B cell (primary cell): ENCODE measurements at places on chromosomes 2 and 18. TPM values are rescaled to one million over a fixed set of nuclear protein-coding genes. Genes with fewer than 3 reads are reported as not detected.

DNA sequence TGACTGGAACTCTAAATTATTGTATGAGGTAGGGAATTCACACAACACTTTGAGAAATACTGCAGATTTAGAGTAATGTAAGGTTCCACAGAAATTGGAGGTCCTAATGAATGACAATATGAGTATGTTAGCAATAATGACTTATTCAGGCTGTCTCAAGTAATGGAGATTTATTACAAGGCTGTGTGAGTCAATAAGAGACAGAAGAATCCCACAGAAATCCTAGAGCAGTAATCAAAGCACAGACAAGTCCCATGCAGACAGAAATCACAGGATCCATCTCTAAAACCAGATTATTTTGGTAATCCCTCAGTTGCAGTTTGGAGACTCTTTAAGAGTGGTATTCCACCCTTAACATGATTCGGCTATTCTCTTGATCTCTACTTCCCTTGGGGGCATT, 83.6 kb downstream of the FAM161A start:
- no peaks in the 10 kb centered on the region for H3K36me3 ChIP-seq
- H3K27me3 ChIP-seq, result no peaks in the 10 kb centered on the region
- peaks cover 8% of the 10 kb centered on the region for H3K4me1 ChIP-seq
- no peak overlapping the region for H3K27ac ChIP-seq

DNA sequence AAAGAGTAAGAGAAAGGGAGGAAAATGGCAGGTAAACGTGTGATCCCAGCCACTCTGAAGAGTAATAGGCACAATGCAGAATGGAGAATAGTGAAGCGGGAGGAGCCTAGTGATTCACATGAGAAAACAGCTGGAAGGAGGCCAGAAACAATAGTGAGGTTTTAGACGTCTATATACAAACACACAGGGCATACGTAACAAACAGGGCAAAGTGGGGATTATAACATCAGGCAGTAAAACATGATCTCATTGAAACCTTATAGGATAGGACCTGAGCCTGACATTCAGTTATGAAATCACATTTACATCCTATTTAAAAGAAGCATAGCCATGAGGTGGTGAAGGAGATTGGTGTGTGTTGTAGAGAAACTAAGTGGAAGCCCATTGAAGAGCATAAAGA, 33.0 kb upstream of the GATA6 start:
- H3K36me3 ChIP-seq, result no peaks in the 10 kb centered on the region
- no peaks in the 10 kb centered on the region for H3K27me3 ChIP-seq
- no peak for DNase-seq
- no peak overlapping the region for H3K4me3 ChIP-seq
- no peak overlapping the region for H3K27ac ChIP-seq

DNA sequence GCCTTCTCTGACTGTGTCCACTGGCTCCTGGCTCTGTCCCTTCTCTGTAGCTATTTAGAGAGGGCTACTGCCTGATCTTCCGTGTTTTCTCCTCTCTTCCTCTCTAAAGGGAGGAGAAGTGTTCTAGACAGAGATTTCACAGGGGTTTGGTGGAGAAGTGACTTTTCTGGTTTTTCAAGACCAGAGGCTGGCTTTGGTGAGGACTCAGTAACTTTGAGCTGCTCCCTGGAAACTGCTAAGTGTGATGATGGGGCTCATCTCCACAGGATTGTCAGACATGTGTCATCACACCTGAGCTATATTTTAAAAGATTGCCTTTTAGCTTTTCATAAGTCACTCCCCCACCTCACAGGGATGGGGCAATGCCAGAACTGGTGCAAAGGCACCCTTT, 6.2 kb downstream of the MAL start:
- H3K4me1 ChIP-seq, result peaks cover 2% of the 10 kb centered on the region
- no peak overlapping the region for H3K27ac ChIP-seq
- no peaks in the 10 kb centered on the region for H3K27me3 ChIP-seq
- DNase-seq, result no peak
- H3K4me3 ChIP-seq, result no peak overlapping the region

DNA sequence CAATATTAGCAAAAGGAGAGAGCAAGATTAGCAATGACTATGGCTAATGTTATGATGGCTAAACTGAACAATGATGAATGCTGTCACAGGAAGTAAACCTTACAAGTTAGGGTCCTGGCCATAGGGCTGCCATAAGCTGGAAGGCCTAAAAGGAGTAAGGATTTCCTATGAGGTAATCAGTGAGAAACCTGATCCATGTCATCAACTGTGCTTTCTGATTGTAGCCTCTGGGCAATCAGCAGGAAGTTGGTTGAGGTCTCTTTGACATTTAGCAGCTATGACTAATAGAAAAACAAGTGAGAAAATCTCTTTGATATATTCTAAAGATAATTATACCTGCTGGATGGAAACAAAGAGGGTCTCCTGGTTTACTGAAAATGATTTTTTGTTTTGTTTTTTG, 193.0 kb downstream of the RAB3GAP1 start:
- H3K36me3 ChIP-seq, result no peaks in the 10 kb centered on the region
- no peak overlapping the region for H3K4me3 ChIP-seq
- H3K27me3 ChIP-seq, result no peaks in the 10 kb centered on the region
- no peak for DNase-seq
- H3K4me1 ChIP-seq, result no peaks in the 10 kb centered on the region
- H3K27ac ChIP-seq, result no peak overlapping the region

The KIAA2012 gene
- polyA plus RNA-seq, result not detected in 2 replicates

DNA sequence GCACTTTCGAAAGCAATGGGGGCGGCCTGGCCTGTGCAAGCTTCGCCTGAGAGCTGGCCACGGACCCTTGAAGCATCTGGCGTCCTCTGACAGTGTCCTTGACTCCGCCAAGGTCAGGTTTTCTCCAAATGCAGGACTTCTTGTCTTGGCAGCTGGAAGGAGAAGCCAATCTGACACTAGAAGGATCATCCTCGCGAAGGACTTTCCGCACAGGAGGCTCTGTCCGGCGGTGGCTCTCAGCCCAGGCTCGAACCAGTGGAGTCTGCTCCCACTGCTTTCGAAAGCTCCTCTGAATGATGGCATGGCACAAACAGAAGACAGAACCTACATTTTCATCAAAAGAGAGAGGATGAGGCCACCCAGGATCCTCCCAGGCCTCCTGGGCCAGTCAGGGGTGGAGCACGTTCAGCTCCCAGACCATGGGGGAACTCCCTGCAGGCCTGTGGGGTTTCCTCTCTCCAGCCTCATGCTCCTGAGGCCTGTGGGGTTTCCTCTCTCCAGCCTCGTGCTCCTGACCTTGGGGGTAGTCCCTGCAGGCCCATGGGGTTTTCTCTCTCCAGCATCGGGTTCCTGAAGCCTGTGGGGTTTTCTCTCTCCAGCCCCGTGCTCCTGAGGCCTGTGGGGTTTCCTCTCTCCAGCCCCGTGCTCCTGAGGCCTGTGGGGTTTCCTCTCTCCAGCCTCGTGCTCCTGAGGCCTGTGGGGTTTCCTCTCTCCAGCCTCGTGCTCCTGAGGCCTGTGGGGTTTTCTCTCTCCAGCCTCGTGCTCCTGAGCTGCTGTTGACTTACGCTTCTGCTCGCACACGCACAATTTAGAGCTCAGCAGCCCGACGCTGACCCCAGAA, 396.5 kb upstream of the SALL3 start:
- no peak overlapping the region for H3K27ac ChIP-seq
- H3K27me3 ChIP-seq, result no peaks in the 10 kb centered on the region
- H3K4me1 ChIP-seq, result no peaks in the 10 kb centered on the region
- DNase-seq, result no peak

The IHH gene
- 0.15 TPM in 1 of 2 replicates, not detected in the other for polyA plus RNA-seq

The SATB2 gene
- polyA plus RNA-seq, result 0.06 and 0.13 TPM in 2 replicates

- H3K4me3 ChIP-seq, result no peak overlapping the region
- no peak overlapping the region for H3K27ac ChIP-seq
- H3K36me3 ChIP-seq, result no peaks in the 10 kb centered on the region
- no peak for DNase-seq
These were observed 708.5 kb upstream of the FAM98A start for GRCh38 chr2:34307636-34308035.

The DUSP2 gene
- polyA plus RNA-seq, result 323 and 433 TPM in 2 replicates

- H3K4me1 ChIP-seq, result no peaks in the 10 kb centered on the region
- H3K36me3 ChIP-seq, result no peaks in the 10 kb centered on the region
- no peak for DNase-seq
These were observed 83.5 kb upstream of the HAAO start for GRCh38 chr2:42875880-42876279.

The ERFE gene
- polyA plus RNA-seq, result not detected in 2 replicates

GRCh38 chr18:75127143-75128021, 81.6 kb downstream of the PTGR3 start:
- DNase-seq, result no peak
- H3K4me3 ChIP-seq, result no peak overlapping the region
- no peaks in the 10 kb centered on the region for H3K36me3 ChIP-seq
- H3K4me1 ChIP-seq, result no peaks in the 10 kb centered on the region
- H3K27ac ChIP-seq, result no peak overlapping the region

- no peaks in the 10 kb centered on the region for H3K36me3 ChIP-seq
- H3K4me1 ChIP-seq, result no peaks in the 10 kb centered on the region
- no peaks in the 10 kb centered on the region for H3K27me3 ChIP-seq
- no peak for DNase-seq
These were observed 22.0 kb downstream of the AP1S3 start for GRCh38 chr2:223815186-223815883.

DNA sequence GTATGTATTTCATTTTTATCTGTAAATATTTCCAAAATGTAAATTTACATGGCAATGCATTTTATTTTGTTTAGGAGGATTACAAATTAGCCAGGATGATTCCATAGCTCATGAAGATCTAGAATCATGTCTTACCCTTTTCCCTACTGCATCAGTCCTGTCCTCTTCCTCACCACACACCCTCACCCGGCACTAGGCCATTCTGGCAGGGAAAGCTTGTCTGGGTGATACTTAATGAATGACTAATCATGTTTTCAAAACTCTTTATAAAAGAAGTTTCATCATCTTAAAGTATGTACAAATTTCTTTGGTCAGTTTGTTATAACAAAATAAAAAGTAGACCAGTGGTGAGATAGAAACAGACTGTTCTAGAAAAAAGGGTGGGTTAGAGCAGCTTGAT, 283.3 kb upstream of the VWC2L start:
- H3K36me3 ChIP-seq, result no peaks in the 10 kb centered on the region
- no peaks in the 10 kb centered on the region for H3K4me1 ChIP-seq
- H3K27ac ChIP-seq, result no peak overlapping the region

The SERPINB12 gene
- polyA plus RNA-seq, result not detected in 2 replicates

The CETN1 gene
- not detected in 2 replicates for polyA plus RNA-seq

- H3K27me3 ChIP-seq, result no peaks in the 10 kb centered on the region
- no peak overlapping the region for H3K4me3 ChIP-seq
- no peaks in the 10 kb centered on the region for H3K36me3 ChIP-seq
These were observed 34.6 kb upstream of the SP3 start for GRCh38 chr2:173999724-174000123.

DNA sequence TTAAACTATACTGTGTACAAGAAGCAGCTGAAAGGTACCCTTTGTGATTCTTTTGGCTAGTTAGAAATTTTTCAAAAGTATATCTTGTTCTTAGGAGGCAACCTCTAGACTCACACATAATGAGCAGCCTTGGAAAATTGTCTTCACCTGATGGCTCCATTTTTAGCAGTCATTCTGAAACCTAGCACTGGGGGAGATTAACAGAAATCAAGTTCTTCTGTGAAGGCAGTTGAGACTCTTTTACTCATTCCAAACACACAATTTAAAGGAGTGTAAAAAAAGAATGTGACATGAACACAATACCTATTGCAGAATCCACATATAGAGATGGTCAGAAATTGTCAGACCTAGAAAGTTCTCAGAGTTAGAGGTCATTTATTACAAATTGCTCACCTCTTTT, 197.7 kb downstream of the UBE2E3 start:
- H3K36me3 ChIP-seq, result no peaks in the 10 kb centered on the region
- DNase-seq, result no peak
- no peaks in the 10 kb centered on the region for H3K27me3 ChIP-seq
- no peak overlapping the region for H3K27ac ChIP-seq
- no peaks in the 10 kb centered on the region for H3K4me1 ChIP-seq
- H3K4me3 ChIP-seq, result no peak overlapping the region

The ELOA2 gene
- not detected in 2 replicates for polyA plus RNA-seq

DNA sequence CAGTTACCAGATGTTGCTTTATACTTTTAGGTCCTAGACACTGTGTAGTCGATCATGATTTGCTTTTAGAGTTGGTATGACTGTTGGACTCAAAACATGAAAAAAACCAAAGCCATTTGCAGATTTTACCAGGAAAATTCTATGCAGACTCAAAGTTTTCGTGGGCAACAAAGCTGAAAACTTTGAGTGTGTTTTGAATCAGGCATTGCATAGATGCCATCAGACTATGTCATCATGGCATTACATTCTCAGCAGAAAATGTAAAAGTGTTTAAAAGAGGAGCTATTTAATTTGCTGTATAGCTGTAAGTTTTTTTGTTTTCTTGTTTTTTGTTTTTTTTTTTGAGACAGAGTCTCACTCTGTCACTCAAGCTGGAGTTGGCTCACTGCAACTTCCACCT, 43.5 kb upstream of the ELAC1 start:
- H3K27ac ChIP-seq, result no peak overlapping the region
- DNase-seq, result no peak
- no peaks in the 10 kb centered on the region for H3K27me3 ChIP-seq
- no peaks in the 10 kb centered on the region for H3K4me1 ChIP-seq
- peaks cover 68% of the 10 kb centered on the region for H3K36me3 ChIP-seq

The PLCL1 gene
- 0.23 and 0.25 TPM in 2 replicates for polyA plus RNA-seq

GRCh38 chr18:66587430-66587829, 16.5 kb downstream of the CDH19 start:
- no peak for DNase-seq
- no peaks in the 10 kb centered on the region for H3K4me1 ChIP-seq
- H3K27me3 ChIP-seq, result no peaks in the 10 kb centered on the region
- H3K4me3 ChIP-seq, result no peak overlapping the region
- H3K36me3 ChIP-seq, result no peaks in the 10 kb centered on the region

The ABCG5 gene
- polyA plus RNA-seq, result not detected in 2 replicates

DNA sequence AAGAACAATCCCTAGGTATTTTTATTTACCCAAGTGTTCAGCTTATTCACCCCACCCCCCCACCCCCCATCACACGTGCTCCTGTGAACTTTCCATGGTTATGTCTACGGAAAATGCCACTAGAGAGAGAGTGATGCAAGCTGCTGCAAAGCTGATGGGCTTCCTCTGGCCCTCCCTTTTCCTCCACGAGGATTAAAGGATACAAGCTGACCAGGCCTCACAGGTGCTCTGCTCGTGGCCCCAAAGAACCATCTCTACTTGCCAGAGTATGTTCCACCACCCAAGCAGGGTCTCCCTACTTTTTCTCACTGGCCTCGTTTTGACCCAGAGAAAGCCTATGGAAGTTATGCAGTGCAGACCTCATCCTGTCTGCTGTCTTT, 342.6 kb downstream of the CELF4 start:
- H3K27ac ChIP-seq, result no peak overlapping the region
- H3K4me3 ChIP-seq, result no peak overlapping the region
- no peaks in the 10 kb centered on the region for H3K36me3 ChIP-seq
- H3K4me1 ChIP-seq, result peaks cover 13% of the 10 kb centered on the region

The RFTN2 gene
- polyA plus RNA-seq, result not detected in 2 replicates

- H3K36me3 ChIP-seq, result no peaks in the 10 kb centered on the region
- no peak overlapping the region for H3K27ac ChIP-seq
- H3K4me3 ChIP-seq, result no peak overlapping the region
These were observed 39.4 kb downstream of the HRH4 start for GRCh38 chr18:24499814-24500213.

The GALNT5 gene
- polyA plus RNA-seq, result not detected in 2 replicates

- H3K36me3 ChIP-seq, result peaks cover 41% of the 10 kb centered on the region
- DNase-seq, result no peak
- H3K4me1 ChIP-seq, result no peaks in the 10 kb centered on the region
- no peak overlapping the region for H3K4me3 ChIP-seq
These were observed 264.4 kb upstream of the REV1 start for GRCh38 chr2:99754210-99754609.

The ANKRD29 gene
- not detected in 2 replicates for polyA plus RNA-seq

- H3K36me3 ChIP-seq, result no peaks in the 10 kb centered on the region
- H3K27me3 ChIP-seq, result no peaks in the 10 kb centered on the region
- H3K4me1 ChIP-seq, result no peaks in the 10 kb centered on the region
- peak; percentile 8 for DNase-seq
- H3K27ac ChIP-seq, result no peak overlapping the region
- H3K4me3 ChIP-seq, result no peak overlapping the region
These were observed 90.9 kb downstream of the PLA2R1 start for GRCh38 chr2:159971365-159972152.
